ENCODE measurements at places on chromosomes 1 and 21.

GRCh38 chr1:4638345-4638729 lies 16.1 kb upstream of the AJAP1 start:
- no peak for DNase-seq

DNA sequence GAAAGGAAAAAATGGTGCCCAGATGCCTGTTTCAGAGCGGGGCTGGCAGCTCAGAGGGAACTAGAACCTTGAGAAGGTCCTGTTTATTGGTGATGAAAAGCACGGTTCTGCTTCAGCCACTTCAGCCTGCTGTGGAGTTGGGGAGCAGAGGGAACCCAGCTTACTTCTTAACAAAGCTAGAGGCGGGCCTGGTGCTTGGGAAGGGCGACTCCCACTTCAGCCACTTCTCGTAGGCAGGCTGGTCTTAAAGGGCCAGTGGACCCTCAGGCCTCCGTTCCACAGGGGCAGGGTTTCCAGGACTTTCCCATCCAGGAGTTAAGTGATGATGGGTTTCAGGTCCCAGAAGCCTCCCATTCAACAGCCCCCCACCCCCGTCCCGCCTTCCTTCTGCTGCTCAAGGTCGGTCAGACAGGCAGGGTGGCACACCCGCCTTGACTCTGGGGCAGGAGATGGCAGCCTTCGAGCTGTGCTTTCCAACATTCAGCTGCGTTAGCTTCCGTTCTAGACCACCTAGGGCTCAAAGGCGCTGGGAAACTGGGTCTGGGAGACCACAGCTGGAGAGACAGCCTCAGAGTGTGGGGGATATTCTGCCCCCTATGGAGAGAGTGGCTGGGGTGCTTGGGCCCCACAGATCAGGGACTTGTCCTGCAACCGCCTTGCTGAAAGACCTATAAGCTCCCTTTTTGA lies 3.4 kb downstream of the RUNX3 start:
- no peak for DNase-seq

- no peak for DNase-seq
These were observed 135.9 kb upstream of the CHRM3 start for GRCh38 chr1:239250353-239251035.

DNA sequence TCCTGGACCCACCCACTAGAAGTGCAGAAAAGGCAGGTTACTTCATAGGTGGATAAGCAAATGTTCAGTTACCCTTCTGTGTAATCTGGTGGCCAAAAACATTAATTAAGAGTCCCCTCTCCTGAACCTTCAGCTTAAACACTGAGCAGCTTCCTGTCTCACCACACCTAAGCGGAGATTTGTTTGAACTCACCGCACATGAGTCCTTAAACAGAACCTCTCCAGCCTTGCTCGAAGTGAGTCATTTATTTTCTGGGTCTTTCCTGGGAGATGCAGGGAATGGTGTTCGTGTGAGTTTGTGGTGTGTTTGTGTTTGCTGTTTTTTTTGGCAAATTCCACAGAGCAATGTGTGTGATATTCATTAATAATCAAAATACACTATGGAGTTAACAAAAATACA lies 7.6 kb upstream of the FNBP1L start:
- DNase-seq = no peak

GRCh38 chr1:195576641-195577040 lies 1031.6 kb downstream of the KCNT2 start:
- DNase-seq = no peak

- no peak for DNase-seq
These were observed 29.5 kb upstream of the REG4 start for GRCh38 chr1:119840745-119841144.

GRCh38 chr1:50975436-50975835 lies 5.4 kb downstream of the CDKN2C start:
- no peak for DNase-seq

DNA sequence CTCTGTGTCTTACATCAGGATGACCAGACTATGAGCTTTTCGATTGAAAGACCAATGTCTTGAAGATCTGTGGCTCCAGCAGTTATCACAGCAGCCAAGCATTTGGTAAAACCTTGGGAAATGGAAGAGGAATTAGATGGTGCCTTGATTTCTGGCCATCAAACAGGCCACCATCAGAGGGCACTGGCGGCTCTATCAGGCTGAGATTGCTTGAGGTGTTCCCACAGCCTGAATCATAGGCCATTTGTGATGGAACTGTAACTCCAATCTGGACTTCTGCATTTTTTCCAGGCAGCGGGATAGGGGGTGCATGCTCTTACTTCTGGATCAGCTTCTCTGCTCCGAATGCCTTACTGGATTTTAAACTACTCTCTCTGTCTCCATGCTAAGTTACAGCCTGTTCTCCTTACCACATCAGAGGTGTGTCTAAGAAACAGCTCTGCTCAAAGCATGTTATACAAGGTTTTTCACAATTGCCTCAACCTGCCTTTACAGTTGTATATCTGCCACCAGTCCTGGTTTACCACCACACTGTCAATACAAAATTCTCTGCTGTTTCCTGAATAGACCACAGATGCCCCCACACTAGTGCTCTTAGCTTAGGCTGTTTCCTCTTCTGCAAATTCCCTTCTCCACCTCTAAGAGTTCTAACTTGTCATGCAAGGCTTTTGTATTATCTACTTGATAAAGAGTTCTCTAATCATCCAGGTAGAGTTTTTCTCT lies 180.9 kb downstream of the PTGER3 start:
- no peak for DNase-seq

GRCh38 chr1:39501666-39502065 lies 10.2 kb downstream of the BMP8A start:
- DNase-seq = peak; percentile 59

Measured in fibroblast of skin of back (primary cell).